ENCODE measurements at places on chromosomes 7 and 10.
A peak's percentile ranks its signal among the peaks of the same experiment; 100 is the strongest.

DNA sequence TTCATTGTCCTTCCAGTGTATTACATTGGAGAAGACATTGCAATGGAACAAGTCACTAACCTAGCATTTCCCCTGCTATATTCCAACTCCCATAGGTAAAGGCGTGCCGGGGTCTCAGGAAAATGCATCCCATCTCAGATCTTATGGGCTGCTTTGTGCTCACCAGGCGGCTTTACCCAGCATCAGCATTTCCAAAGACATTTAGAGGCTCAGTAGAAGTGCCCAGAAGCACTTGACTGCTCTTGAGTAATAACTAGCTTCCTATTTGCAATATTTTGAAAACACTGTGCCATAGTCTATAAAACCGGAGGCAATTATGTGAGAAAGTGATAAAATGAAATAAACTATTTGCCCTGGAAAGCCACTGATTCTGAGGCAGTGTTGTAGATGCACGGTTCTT is 415.0 kb upstream of the NPVF start:
- no peak for DNase-seq

DNA sequence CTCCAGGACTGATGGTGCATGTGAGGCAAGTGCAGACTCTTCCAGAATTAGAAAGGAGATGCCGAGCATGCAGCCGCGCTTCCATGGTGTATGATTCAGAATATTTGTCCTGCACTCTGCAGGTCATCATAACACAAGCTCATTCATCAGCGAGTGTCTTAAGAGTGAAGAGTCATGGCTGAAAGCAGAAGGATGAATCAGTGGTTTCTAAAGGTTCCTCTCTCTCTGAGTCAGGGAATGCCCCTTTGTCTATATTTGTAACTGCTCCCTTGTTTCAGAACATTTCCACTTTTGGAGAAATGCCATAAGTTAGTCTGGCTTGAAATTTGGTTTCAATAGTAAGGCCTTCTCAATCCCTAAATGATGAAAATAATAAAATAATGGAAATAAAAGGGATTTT is 52.3 kb downstream of the HECW1 start:
- peak; percentile 86 for DNase-seq

- peak; percentile 36 for DNase-seq
These were observed 22.6 kb upstream of the VDAC2 start for GRCh38 chr10:75187961-75188426.

DNA sequence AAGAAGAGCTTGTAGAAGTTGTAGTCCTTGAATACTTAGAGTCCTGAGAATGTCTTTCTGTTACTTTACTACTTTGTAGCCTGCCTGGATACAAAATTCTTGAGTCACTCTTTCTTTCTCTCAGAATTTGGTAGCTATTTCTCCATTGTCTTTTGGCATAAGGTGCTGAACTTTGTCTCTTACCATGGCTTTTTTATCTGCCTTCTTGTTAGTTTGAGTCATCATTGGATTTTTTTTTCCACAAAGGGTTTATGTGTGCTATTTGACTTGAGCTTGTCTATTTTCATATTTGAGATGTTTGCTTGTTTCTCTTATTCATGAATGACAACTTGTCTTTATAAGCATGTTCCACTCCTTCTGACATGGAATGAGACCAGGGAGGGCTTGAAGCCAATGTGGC is 74.5 kb upstream of the EXOC6 start:
- no peak for DNase-seq

DNA sequence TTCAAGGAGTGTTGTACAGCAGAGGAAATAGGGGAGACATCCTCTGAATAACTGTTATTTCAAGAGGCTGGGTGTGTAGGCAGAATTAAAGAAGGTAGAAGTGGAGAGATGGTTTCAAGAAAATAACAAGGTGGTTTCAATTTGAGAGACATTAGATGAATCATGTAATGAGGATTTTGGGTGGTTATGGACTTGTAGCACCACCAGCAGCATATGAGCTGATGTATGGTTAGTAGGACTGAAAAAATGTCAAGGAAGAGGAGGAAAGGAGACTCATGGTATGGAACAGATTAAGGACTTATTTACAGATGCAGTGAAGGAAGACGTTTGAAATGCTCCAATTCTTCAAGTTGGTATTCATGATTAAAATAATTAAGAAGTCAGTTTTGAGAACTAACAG is 166.2 kb downstream of the EXOC4 start:
- no peak for DNase-seq

DNA sequence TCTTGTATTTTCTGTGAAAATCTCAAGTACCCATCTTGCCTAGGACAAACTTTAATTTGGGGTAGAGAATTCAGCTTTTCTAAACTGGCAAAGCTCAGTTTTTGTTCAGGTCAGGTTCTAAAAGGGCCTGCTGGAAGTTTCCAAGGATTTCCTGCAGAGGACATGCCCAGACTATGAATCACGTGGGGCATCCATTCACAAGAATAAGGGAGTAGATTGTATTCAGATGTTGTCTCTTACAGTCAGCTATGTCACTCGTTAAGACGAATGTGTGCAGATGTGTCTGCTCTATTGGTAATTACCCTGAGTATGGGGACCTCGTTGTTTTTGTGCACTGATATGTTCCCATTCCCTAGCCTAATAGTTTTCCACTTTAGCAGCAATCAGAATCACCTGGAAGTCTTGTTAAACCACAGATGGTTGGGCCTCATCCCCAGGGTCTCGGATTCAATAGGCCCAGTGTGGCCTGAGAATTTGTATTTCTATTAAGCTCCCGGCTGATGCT is 81.0 kb upstream of the ITPRID1 start:
- DNase-seq: no peak

GRCh38 chr7:27204851-27205322 is 5.0 kb upstream of the HOXA13 start:
- DNase-seq: no peak

DNA sequence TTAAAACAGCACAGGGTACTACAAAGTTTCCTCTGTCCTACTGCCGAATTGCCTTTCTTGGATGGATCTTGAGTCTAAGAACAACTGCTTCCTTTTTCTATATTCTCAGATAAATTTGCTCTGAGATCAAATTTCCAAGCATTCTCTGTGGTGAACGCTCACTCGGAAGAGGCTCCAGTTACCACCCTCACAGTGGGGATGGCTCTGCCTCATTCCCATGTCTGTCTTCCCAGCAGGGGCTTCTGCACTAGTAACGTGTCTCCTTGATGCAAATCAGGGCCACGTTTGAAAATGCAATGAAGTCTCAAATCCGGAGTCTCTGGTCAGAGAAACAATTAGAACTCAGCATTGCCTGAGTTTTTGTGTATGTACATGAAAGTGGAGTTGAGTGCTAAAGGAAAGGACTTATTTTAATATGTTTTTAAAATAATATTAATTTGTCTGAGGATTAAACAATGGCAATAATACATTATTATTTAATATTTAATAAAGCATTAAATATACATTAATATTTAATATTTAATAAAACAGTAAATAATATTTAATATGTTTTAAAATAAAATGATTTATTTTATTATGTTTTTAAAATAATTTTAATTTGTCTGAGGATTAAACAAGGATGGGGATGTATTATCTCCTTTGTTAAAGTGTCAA is 61.8 kb downstream of the INHBA start:
- DNase-seq: no peak

GRCh38 chr10:85319826-85320225 is 991.4 kb downstream of the CCSER2 start:
- DNase-seq: no peak

GRCh38 chr7:128244861-128245260 is 3.8 kb downstream of the LEP start:
- no peak for DNase-seq

DNA sequence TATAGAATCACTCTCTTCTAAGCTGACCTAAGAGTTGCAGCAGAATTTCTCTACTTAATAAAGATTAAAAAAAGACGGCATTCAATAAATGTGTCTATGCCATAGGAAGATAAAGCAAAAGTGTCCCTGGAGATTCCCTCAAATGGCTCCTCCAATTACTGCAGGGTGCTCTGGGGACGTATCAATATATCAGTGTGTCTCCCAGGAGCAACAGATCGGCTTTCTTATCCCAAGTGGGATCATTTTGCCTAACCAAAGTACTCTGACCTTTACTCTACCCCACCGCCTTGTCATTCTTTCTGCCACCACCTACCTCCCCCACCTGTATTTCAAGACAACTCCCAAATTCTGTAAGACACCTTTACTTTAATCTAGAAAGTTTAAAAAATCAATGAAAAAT is 202.0 kb upstream of the SEMA3C start:
- no peak for DNase-seq

GRCh38 chr7:22420973-22421635 is 64.2 kb upstream of the RAPGEF5 start:
- no peak for DNase-seq

DNA sequence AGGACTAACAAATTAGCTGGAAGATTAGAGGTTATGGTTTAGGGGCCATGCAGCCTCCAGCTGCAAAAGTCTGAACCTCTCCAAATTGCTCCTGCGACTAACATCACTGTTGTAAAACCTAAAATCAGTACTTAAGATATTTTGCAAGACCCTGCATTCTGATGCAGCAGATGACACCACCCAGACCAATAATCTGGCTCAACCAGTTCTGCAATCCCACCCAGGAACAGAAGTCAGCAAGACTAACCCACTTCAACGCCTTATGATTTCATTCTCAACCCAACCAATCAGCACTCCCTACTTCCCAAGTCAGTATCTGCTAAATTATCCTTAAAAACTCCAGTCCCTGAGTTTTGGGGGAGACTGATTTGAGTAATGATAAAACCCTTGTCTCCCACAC is 250.8 kb upstream of the MBL2 start:
- DNase-seq: no peak

DNA sequence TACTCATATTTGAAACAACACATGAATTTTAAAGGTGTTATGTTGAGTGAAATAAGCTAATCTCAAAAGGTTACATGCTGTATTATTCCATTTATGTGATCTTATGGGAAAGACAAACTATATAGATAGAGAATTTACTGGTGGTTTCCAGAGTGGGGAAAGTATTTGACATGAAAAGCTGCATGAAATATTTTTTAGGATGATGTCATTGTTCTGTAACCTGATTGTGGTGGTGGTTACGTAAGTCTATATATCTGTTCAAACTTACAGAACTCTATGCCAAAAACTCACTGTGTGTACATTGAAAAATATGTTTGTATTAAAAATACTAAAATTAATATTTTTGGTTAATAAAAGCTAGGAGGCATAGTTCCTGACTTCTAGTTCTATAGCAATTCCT is 453.0 kb downstream of the SORCS3 start:
- no peak for DNase-seq

DNA sequence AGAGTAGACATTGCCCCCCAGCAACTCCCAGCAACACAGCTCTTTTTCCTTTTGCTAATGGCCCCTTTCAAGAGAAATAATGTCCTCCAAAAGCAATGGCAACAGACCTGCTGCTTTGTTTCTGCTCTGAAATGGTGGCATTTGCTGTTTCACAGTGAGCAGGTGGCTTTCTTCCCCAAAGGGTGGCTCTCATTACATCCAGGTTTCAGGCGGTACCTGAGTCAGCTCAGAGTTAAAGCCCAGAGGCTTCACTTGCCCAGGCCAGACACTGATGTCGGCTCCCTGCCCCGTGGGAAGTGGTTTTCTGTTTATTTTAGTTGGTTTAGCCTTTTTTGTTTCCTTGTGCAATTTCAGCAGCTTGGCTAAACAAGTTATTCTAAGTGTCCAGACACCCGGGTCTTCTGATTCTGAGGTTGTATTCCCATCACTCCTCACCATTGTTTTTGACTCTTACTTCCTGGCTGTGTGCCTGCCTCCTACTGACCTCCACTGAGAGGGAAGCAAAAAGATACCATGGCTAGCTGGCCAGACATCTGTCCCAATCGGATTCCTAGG is 7.8 kb upstream of the ATOH7 start:
- no peak for DNase-seq

DNA sequence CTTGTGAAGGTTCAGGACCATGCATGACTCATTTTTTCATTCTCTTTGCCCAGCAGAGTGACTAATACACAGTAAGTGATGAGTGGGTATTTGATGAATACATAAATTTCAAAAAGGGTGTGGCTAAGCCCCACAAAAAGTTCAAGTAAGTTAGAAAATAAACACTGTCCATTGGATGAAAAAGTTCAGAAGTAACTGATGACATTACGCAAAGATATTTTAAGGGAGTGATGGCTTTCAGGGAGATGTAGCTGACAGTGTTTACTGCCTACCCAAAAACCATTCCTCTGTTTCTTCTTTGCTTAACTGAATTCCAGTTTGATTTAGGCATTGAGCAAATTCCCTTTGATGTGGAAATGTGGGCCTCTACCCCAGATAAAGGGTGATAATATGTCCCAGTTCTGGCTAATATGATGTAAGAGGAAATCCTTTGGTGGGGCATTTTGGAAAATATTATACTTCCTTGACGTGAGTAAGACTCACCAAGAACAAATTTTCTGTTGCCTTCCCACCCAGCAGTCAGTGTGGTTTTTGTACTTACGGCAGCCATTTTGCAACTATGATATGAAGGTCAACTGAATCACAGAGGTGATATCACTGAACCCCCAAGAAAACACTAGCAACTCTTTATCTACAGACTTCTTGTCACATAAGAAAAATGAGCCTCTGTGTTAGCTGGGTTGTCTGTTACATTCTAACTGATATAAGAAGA is 29.0 kb upstream of the EBLN1 start:
- no peak for DNase-seq

DNA sequence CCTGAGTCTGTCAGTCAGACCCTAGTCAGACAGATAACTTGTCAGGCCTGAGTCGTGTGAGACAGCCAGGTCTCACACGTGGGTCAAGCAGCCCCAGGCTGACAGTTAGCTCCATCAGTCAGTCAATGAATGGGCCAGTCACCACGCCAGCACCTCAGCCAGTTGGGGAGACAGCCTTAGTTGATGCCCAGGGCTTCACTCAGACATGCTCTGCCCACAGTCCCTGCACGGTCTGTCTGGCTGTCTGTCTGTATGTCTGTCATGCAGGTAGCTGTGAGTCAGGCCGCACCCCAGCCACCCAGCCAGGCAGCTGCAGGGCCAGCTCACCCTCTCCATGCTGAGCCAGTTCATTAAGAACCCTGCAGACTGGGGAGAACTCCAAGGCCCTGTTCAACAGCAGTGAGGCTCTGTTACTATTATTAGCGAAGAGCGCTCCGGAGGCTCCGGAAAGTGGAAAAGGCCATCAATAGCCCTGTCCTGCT is 141.1 kb upstream of the PCBD1 start:
- DNase-seq: no peak

DNA sequence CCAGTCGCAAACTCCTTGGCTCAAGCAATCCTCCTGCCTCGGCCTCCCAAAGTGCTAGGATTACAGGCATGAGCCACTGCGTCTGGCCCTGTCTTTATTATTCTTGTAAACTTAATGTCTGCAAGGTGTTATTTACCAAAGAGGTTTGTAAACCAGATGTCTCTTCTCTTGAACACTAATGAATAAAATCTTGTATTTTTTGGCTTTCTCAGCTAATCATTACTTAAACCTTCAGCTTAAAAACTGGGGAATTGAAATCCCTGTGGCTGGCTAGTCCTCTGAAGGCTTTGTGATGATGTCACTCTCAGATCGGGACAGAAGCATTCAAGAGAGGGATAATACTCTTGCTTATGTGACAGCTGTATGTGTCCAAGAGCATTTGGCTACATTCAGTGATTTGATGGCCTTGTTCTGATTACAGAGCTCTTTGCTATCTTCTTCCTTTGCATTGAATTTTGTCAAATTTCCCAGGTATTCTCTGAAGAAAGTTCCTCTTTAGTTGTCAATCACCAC is 130.3 kb downstream of the BICC1 start:
- DNase-seq: no peak
